ENCODE measurements at places on chromosomes 1 and 21.
A peak's percentile ranks its signal among the peaks of the same experiment; 100 is the strongest.

DNA sequence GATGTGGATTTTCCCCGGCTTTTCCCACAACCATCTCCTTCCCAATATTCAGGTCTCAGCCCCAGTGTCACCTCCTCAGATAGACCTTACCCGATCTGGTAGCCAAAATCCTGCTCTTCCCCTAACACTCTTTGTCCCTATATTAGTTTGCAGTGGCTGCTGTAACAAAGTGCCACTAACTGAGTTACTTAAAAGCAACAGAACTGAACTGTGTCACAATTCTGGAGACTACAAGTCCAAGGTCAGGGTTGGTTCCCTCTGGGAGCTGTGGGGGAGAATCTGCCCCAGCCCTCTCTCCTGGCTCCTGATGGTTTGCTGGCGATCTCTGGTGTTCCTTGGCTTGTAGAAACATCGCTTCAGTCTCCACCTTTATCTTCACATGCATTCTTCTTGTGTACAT lies 64.0 kb downstream of the NENF start:
- no peak for DNase-seq

DNA sequence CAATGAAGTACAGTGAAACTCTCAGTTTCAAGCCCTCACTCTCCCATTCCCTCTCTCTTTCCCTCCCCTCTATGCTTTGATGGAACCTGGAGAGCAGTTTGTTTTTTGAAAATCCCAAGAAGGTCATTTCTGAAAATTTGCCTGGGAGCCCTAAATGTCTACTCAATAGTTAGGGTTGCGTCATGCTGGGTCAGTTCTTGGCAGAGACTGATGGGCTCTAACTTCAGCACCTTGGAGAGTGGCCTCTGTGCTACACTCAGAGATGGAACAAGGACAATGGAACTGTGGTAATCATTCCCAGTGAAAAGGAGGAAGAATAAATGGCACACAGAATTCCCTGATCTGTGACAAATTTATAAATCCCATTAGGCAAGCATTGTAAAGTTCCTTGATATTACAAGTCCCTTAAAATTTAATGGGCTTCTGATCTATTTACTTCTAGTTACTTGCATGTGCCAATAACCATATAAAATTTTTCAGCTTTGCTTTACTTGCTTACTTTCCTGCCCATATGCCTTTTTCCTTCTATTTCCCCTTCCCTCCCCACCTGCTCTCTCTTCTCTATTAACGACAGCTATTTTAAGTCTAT lies 182.9 kb upstream of the KCND3 start:
- DNase-seq: no peak

DNA sequence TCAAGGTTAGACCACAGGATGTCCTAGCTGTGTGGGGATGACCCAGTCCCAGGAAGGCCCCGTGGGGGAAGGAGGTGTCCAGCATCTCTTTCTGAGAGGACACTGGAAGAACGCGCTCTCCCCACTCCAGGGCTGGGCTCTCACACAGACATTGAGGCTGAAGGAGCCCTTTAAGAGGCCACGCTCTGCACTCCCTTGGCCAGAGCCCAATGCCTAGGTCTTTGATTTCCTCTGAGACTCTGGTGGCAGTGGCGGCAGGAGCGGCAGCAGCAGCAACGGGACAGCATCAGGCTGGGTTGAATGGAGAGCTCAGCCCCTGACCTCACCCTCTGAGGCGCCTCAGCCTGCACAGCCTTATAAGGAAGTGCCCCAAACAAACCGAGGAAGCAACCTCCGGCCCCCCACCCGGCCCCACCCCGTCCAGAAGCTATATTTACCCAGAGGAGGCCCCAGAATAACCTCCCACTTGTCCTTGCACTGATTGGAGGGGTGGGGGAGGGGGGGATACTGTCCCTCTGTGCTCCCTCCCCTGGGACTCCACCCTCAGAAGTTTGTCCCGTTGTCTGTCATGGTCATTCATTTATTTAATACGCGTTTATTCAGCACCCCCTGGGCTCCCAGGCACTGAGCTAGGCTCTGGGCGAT lies 12.3 kb downstream of the NES start:
- peak; percentile 80 for DNase-seq

- DNase-seq: no peak
These were observed 28.6 kb downstream of the AGPAT3 start for GRCh38 chr21:43893536-43894205.

DNA sequence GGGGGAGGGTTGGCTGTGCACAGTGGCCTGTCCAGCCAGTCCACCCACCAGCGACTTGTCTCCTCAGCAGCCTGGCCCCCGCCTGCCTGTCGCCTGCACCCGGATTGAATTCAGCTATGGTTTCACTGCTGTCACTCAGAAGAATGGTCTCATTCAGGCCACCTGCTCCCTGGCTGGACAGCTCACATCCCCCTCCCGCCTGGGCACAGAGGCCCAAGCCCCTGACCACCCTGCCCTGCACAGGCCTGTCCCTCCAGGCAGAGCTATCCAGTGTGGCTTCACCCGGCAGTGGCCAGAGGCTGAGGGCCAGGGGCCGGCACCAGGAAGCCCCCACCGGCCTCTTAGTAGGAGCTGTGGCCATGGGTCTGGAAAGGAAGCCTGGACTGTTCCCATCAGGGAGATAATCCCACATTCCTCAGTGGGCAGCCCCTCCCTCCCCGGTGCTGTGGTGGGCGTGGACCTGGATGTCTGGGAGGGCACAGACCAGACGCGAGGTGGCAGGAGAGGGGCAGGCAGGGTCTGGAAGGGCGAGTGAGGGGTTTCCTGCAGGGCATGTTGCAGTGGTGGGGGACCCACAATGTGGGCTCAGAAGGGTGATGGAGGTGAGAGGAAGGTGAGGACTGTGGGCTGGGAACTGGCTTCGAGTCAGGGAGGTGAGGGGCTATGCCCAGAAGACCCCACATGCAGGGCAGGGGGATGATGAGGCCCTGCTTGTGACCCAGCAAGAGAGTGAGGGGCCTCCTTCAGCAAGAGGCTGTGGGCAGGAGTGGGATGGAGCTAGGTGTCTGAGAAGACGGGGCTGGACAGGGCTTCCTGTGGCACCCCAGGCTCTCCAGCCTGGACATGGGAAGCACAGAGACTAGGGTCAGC lies 30.4 kb downstream of the WNT9A start:
- DNase-seq: no peak

DNA sequence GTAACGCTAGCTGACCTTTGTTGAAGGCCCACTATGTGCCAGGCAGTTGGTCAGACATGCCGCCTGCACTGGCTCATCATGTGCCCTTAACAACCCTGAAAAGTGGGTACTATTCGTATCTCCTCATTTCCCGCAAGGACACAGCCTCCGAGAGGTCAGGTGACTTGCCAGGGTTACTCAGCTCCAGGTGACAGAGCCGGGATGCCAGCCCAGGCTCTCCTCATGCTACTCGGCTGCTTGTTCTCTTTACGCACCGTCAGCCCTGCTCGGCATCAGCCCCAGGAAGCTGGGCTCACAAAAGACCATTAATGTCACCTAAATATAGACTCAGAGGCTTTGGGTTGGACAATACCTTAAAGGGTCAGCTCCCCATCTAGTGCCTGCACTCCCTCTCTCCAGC lies 29.0 kb downstream of the GRHL3 start:
- DNase-seq: no peak

- DNase-seq: no peak
These were observed 53.1 kb upstream of the USH2A start for GRCh38 chr1:216476341-216476740.

- DNase-seq: no peak
These were observed 708 bp downstream of the PRDM2 start for GRCh38 chr1:13700521-13701270.

DNA sequence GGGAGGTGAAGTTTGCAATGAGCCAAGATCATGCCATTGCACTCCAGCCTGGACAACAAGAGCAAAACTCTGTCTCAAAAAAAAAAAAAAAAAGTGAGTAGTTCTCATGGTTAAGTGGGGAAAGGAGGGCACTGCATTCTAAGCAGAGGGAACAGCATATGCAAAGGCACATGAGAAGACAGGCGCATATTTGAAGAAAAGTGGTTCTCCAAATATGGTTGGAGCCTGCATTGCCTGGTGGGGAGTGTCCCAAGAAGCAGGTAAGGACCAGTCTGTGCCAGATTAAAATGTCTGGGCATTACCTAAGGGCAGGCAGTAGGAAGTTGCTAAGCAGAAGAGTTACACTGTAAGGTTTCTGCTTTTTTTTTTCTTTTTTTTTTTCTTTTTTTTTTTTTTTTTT lies 2.5 kb upstream of the KPNA6 start:
- DNase-seq: no peak

- DNase-seq: peak; percentile 87
These were observed 154.6 kb downstream of the ROR1 start for GRCh38 chr1:63928186-63929105.

DNA sequence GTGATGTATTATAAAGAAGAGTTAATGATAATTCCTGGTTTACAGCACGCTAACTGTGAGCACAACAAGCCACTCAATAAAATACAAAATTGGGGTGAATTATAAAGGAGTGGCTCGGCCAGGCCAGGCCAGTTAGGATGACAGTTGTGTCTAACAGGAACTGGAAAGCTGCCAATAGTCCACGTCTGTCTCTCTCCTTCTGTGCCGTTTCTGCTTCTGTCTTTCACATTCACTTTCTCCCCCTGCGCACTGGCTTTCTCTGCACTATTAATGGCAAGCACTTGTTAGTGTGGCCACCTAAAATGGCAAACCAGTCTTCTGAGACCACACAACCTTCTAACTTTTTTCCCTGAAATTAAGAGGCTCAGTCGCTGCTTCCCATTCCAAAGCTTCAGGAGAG lies 394.3 kb downstream of the NTNG1 start:
- no peak for DNase-seq

DNA sequence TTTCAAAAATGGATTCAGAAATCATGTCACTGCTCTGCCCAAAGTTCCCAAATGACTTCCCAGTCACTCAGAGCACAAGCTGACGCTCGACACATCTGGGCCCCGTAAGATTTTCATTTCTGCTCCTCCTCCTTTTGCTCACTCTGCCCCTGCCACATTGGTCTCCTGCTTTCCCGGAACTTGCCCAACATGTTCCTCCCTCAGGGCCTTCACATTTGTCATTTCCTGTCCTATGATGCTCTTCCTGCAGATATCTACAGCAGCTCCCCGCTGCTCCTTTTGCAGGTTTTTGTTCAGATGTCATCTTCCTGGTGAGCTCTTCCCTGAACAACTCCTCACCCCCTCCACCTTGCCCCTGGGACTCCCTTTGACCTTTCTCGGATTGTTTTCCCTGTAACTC lies 58.5 kb upstream of the IVNS1ABP start:
- peak; percentile 67 for DNase-seq

DNA sequence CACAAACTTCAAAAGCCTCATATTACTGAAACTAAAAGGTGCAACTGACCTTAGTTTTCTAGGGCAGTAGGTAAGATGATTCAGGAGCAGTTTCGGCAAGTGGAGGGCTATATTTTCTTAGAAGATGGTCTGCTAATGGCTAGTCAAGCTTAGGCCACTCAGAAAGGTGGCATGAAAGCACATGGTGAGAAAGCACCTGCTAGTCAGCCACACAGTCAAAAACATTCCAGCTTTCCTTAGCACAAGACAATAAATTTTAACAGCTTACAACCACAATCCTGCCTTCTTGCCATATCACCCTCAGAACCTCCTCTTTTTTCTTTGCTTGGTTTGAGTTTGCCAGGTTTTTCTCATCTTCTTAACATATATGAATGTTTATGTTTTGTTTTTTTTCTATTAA lies 81.1 kb upstream of the SLFNL1 start:
- no peak for DNase-seq

DNA sequence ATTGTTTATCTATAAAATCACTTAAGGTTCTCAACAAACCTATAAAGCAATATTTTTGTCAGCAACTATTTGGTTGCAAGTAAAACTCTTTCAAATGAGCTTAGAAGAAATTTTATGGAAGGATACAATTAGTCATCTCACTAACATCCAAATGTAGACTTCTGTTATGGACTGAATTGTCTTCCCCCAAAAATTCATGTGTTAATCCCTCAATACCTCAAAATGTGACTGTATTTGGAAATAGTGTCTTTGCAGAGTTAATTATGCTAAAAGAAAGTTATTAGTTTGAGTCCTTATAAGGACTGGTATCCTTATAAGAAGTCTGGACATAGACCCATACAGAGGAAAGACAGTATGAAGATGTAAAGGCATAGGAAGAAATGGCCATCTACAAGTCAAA lies 357.8 kb upstream of the PRMT6 start:
- no peak for DNase-seq

DNA sequence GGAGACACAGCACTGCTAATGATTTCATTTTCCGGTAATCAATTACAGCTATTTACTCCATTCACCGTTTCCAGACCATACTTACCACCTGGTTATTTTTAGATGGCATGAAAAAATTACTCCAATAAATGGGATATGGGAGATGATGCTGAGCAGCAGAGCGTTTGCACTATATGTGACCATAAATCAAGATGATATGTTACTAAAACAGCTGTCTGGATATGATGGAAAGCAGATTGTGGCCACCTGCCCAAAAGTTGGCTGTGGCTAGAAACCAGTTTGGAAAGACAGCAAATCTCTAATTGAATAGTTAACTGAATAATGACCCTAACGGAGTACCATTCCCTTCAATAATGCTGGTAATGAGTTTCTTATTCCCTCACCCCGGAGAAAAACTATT lies 22.5 kb upstream of the KCTD3 start:
- no peak for DNase-seq

DNA sequence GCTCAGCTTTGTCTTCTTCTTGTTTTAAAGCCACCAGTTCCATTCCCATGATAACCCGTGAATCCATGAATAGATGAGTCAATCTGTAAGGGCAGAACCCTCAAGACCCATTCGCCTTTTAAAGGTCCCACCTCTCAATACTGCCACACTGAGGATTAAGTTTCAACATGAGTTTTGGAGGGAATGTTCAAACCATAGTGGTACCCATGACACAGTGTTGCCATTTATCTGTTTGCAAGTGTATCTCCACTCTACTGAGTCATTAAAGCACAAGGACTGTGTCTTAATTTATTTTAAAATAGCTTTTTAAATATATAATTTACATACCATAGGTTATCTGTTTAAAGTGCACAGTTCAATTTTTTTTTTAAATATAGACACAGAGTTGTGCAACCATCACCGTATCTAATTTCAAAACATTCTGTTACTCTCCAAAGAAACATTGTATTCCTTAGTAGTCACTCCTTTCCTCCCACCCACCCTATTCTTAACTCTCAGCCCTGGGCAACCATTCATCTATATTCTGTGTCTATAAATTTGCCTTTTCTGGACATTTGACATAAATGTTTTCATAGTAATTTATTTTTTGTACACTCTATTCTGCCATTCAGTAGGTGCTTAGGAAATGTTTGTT lies 4.8 kb upstream of the IL24 start:
- DNase-seq: no peak

- DNase-seq: peak; percentile 69
These were observed 158.1 kb downstream of the RUNX1 start for GRCh38 chr21:34890724-34891612.
